ENCODE measurements at places on chromosomes 4 and X. TPM values are rescaled to one million over a fixed set of nuclear protein-coding genes. Genes with fewer than 3 reads are reported as not detected.

- no peak for DNase-seq
Observed at GRCh38 chrX:78092296-78092695, 11.8 kb upstream of the PGK1 start.

- no peak for DNase-seq
Observed at GRCh38 chr4:89657931-89658700, 178.8 kb downstream of the SNCA start.

DNA sequence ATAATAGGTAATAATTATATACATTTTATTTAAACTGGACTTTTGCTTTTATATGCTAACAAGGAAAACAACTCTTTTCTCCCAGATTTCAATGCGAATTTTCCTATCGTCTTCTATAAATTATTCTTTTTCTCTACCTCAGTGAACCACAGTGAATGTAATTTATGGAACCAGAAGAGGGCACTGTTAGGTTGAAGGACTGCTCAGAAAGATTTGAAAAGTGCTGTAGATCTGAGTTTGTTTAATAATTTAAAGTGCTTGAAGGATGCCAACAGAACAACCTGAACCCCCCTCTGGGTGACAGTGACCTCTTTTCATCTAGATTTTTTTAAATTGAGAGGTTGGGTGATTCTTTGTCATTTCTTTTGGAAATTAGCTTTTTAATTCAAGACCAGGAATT, 54.9 kb downstream of the PHOX2B start:
- no peak for DNase-seq

GRCh38 chrX:47217121-47217851, 1.2 kb upstream of the CDK16 start:
- no peak for DNase-seq

DNA sequence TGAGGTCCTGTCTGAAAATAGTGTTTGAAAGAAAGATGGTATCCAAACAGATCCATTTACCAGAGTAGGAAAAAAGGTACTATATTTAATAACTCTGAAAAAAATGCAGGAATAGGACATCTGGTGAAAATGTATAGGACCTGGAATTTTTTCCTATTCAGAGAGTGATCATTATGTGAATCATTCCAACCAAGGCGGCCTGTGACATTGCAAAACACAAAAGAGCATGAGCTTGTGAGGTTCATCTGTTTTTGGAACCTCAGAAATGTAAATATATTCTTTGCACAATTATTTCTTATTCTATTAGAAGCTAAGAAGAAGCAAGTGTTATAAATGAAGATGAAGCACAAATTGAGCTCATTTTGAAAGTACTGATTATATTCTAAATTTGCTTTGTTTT, 2.0 kb downstream of the C4orf51 start:
- no peak for DNase-seq

DNA sequence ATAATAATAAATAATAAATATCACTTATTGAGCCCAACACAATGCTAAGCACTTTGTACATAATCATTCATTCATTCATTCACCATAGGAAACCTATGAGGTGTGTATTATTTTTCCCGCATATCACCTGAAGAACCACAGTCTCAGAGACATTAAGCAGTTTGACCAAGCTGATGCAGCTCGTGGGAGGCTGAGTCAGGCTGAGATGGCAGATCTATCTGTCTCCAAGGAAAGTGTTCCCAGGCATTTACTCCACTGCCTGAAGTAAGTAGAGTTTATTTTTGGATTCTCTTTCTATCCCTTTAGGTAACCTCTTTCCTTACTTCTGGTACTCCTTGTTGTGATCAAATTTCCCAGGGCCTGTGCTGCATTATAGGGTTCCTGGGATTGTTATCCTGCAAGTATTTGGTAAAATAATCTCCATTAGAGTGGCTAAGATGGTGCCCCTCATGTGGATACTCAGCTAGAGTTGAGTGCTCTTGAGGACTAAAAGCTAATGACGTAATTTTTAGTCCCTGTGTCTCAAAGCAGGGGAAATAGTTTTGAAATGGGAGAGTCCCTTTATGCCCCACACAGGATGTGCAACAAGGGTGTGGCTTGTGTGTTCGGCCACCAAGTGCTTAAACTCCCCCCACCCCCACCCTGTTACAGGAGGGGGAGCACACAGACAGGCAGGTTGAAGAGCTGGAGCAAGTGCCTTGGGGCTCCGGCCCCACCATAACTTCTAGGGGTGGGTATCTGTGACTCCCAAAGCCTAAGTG, 467.0 kb downstream of the STIM2 start:
- no peak for DNase-seq

GRCh38 chrX:147850875-147851274, 60.8 kb upstream of the FMR1 start:
- DNase-seq: no peak

- no peak for DNase-seq
Observed at GRCh38 chr4:47383829-47384427, 79.6 kb downstream of the COMMD8 start.

DNA sequence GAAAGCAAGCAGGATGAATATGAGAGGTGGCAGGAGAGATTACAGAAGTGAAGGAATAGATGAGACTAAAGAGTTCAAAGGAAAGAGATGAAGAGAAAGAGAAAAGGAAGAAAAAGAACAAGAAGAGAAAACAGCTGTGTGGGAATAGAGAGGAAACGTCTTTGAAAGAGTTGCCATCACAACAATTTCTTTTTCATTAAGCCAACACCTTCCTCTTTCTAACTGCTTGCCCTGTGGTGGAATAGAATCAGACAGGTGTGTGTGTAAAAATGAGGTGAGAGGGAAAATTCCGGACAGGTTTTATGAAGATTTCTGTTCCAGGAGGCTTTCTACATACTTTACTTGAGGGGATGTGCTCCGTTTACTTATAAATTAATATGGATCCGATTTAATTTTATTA, 28.8 kb downstream of the DTHD1 start:
- DNase-seq: no peak

GRCh38 chr4:33924811-33925210, 2319.5 kb downstream of the ARAP2 start:
- no peak for DNase-seq

DNA sequence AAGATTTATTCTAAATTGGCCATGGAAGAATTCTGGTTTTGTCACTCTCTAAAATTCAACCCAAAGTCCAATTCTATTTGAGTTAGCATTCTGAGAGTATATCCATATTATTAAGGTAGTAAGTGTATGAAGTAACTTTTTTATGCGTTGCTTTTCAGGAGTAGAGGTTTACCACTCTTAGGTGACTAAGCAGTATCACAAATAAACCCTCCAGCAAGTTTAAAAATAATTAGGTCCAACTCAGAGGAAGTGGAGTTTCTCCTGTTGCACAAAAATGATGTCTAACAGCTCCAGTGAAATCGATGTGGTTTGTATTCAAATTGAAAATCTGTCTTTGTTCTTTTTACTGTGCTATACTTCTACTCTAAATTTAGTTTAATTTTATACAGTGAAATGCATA, 6.6 kb downstream of the SCML1 start:
- DNase-seq: no peak

DNA sequence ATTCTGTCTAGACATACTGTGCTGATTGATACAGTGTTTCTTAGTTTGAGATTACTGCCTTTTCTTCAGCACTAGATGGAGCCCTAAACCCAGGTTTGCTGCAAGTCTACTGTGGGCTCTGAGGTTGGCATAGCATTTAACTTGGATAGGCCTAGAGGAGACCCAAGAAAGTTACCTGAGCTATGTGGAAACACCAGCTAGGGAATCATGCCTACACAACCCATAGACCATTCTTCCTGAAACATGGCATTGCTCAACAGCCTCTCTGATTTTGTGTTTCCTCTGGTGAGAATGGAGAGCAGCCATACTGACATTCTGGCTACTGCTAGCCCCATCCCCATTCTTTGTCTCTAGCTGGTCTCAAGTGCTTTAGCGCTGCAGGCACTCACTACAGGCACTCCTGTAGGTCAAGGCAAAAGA, 287.7 kb upstream of the PCDH18 start:
- no peak for DNase-seq

GRCh38 chr4:48175328-48175727, 41.3 kb upstream of the TXK start:
- DNase-seq: no peak

- DNase-seq: no peak
Observed at GRCh38 chr4:75069493-75070074, 136.7 kb downstream of the PARM1 start.

- no peak for DNase-seq
Observed at GRCh38 chrX:131802836-131803626, 220.1 kb upstream of the STK26 start.

GRCh38 chr4:185520119-185520518, 15.2 kb downstream of the PDLIM3 start:
- DNase-seq: no peak

- DNase-seq: no peak
Observed at GRCh38 chr4:118353534-118354030, 779 bp upstream of the PRSS12 start.

DNA sequence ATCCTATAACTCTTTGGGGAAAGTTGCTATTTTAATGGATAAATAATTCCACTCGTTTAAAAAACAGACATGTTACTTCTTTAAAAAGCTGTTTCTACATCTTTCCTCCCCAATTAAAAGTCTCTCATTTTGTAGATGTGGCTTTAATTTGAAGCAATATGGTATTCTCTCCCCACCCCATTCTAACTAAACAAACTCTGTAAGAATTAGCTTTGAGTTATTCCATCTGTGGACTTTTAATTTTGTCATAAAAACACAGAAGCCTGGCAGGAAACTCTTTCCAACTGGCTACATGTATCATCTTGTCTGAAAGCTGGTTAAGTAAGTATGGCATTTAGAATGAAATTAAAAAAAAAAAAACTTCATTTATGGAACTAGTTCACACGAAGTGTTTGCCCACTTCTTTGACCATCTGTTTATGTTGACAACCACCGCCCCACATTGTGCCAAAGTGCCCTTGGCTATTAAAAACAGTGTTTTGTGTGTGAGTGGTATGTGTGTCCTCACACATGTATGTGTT, 140.3 kb downstream of the NAA11 start:
- no peak for DNase-seq

- DNase-seq: no peak
Observed at GRCh38 chrX:106039920-106040319, 1.4 kb upstream of the SERPINA7 start.

- DNase-seq: no peak
Observed at GRCh38 chr4:65623506-65623905, 46.8 kb downstream of the EPHA5 start.

DNA sequence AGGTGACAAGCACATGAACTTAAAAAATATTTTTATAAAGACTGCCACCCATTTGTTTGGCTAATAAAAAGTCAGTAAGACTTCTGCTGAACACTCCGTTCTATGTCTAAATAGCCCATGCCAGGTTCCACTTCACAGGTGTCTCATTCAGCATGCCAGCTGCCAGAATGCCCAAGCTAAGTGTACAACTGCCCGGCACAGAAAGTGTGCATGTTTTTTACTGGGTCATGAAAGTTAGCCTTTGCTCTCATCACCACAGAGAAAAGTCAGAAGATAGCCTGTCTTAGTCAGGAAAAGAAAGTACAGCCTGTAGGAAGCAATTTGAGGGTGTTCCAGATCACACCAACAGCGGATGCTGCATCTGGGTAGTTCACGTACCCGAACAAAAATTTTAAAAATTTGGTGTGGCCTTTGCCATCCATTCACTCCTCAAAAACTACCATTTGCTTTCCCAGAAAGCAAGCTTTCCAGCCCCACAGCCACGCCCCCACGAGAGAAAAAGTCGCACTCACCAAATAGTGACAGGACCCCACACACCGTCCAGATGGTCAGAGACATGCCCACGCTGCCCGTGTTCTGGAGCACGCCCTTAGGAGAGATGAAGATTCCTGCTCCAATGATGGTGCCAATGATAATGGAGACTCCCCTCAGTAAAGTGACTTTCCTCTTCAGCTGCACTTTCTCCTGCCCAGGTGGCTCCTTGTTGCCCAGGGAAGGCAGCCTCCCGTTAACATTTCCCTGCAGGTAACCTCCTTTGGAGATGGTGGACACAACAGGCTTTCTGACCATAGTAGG, 671 bp downstream of the SLC7A11 start:
- no peak for DNase-seq

- no peak for DNase-seq
Observed at GRCh38 chrX:54950730-54951375, 30.2 kb downstream of the TRO start.

GRCh38 chr4:40331101-40331745, 3.9 kb upstream of the CHRNA9 start:
- DNase-seq: no peak

GRCh38 chrX:50978920-50979682, 68.6 kb downstream of the BMP15 start:
- no peak for DNase-seq

DNA sequence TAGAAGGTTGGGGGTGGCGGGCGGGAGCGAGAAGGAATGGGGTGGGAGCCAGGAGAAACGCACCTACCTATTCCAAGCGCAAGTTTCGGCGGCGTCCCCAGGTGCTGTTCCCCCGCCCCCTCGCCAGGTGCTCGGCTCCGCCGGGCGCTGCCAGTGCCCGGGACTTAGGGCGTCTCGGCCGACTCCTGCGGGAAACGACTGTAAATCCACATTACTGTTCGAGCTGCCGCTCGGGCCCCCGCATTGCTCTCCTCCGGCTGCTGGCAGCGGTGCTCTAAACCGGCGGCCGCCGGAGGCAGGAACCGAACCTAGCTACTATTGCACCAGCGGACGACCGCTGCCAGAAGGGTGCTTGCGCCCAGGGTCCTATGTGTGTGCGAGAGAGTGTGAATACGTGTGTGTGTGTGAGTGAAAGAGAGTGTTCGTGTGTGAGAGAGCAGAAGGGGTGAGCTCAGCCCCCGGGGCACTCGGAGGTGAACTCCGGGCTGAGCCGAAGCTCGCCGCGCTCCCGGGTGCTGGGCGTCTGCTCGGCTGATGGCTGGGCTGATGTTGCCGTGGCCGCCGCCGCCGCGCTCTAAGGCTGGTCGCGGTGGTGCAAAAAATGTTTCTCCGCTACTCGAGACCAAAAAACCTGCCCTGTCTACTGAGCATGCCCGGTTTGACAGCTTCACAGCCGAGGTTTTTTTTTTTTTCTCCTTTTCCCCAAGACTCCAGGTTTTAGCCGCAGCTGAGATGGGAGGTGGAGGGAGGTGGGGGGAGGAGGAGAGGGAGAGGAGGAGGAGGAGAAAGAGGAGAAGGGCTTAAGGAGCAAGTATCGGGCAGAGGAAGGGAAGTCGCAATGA, 115.7 kb upstream of the TEX13C start:
- no peak for DNase-seq

DNA sequence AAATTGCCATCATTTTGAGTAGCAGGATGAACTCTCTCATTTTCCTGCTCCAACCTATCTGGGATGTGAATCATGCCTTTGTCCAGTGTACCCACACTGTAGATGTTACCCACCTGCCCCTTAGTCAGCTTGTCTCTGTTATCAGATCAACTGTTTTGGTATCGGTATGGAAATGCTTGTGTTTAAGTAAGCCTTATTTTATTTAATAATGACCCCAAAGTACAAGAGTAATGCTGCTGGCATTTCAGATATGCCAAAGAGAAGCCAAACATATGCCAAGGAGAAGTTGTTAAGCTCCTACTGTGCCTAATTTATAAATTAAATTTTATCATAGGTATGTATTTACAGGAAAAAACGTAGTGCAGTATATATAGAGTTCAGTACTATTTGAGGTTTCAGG, 18.6 kb upstream of the RAP1GDS1 start:
- no peak for DNase-seq

Gene TLL1
- polyA plus RNA-seq: 2.0 TPM

Gene ANKRD17
- 78.9 TPM for polyA plus RNA-seq

Gene PDGFC
- polyA plus RNA-seq: 88.7 TPM

Gene GRIA3
- polyA plus RNA-seq: 2.9 TPM

Gene GAGE2A
- not detected for polyA plus RNA-seq

Gene TRAPPC2
- polyA plus RNA-seq: 16.5 TPM

Measured in right renal cortex interstitium (tissue), 3 donors.